ENCODE measurements at places on chromosomes 4 and X. TPM values are rescaled to one million over a fixed set of nuclear protein-coding genes. Genes with fewer than 3 reads are reported as not detected.
A peak's percentile ranks its signal among the peaks of the same experiment; 100 is the strongest.

DNA sequence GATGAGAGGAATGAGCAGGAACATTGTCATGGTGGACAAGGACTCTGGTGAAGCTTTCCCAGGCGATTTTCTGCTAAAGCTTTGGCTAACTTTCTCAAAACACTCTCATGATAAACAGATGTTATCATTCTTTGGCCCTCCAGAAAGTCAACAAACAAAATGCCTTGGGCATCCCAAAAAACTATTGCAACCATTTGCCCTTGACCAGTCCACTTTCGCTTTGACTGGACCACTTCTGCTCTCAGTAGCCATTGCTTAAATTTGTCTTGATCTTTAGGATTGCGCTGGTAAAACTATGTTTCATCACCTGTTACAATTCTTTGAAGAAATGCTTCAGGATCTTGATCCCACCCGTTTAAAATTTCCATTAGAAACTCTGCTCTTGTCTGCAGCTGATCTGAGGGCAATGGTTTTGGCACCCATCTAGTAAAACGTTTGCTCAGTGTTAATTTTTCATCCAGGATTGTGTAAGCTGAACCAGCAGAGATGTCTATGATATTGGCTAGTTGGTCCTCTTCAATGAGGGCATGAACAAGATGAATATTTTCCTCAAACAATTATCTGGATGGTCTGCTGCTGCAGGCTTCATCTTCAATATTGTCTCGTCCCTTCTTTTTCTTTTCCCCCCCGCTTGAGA, 14.8 kb downstream of the TBC1D1 start:
- no peak for DNase-seq

DNA sequence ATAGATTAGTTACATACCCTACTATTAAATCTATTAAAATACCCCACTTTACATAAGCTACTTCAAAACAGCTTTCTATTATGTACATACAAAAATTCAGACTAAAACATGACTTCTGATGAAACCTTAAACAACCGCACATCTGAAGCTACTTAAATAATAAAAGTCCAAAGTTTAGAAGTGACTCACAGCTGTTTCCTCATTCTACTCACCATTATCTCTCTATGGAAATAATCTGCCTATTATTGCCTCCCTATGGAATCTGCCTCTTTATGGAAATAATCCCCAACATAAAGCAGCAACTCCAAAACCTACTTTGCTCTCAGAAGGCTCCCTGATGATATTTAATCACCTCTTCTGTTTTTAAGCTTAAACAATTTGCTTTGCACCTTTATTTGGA, 15.7 kb upstream of the BANK1 start:
- no peak for DNase-seq

- DNase-seq: no peak
Measured at GRCh38 chr4:24748758-24749350, 46.5 kb upstream of the SOD3 start.

- no peak for DNase-seq
Measured at GRCh38 chr4:83436680-83437079, 18.9 kb downstream of the HELQ start.

DNA sequence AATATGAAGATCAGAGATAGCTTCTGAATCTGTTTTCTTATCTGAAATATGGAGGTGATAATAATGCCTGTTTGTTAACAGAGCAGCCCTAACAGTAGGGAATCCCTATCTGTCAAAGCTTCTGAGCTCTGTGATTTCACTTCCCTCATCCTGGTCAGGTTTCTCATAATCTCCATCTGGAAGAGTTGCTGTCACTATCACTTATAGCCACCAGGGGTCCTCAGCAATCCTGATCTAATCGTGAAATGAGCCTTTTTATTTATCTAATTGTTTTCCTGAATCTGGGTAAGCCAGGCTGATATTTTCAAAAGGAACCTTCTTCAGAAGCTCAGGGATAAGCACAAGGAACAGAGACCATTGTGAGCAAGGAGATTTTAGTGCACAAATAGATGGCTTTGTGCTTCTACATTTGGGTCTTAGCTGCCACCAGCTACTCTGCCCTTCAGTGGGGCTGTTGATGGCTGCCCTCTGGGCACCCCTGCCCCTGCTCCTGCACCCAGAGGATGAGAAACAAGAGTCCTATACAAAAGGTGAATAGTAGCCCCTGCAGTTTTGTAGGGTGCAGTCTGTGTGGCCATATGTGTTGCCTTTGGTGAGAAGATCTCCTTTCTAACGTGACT, 196.4 kb upstream of the RADX start:
- DNase-seq: peak; percentile 22

GRCh38 chr4:28296239-28296638, 1435.6 kb downstream of the STIM2 start:
- no peak for DNase-seq

The ZMAT1 gene
- total RNA-seq: 4.4 TPM

The PCDH10 gene
- not detected for total RNA-seq
